ENCODE measurements at places on chromosomes 3 and 15.

GRCh38 chr3:102129760-102130608, 280.7 kb downstream of the NFKBIZ start:
- no peak for DNase-seq

GRCh38 chr3:193095366-193095765, 145.7 kb upstream of the PLAAT1 start:
- peak; percentile 85 for DNase-seq

GRCh38 chr3:8606701-8607231, 37.8 kb downstream of the SSUH2 start:
- DNase-seq = no peak

- no peak for DNase-seq
Observed at GRCh38 chr3:163812006-163812405, 1266.3 kb downstream of the SI start.

DNA sequence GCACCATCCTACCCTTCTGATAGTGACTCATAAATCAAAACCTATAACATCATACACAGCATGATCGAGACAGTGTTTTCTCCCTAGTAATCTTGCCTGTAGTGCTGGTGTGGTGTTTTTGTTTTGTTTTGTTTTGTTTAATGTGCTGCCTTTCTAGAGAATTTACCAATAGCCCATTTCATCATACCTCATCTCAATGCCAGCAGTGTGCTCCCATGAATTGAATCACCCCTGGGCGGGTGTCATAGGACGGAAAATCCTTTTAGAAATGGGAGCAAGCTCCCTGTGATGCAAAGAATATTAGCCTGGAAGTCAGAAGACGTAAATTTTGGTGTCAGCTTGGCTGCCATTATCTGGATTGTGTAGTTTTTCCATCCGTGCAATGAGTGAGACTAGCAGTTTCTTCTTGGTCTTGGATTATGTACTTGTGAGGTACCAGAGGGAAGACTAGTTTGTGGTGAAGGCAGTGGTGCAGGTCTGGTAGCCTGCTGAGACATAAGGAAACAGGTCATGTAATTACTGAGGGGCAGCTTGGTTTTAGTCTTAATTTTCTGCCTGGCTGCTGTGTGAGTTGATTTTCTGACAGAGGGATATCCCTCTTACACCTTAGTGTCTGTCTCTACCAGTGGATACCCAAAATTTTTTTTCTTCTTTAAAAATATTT, 29.9 kb downstream of the IGSF10 start:
- no peak for DNase-seq

- no peak for DNase-seq
Observed at GRCh38 chr15:81322676-81323253, 1.2 kb downstream of the STARD5 start.

GRCh38 chr15:68307131-68307928, 29.8 kb downstream of the FEM1B start:
- DNase-seq = no peak

DNA sequence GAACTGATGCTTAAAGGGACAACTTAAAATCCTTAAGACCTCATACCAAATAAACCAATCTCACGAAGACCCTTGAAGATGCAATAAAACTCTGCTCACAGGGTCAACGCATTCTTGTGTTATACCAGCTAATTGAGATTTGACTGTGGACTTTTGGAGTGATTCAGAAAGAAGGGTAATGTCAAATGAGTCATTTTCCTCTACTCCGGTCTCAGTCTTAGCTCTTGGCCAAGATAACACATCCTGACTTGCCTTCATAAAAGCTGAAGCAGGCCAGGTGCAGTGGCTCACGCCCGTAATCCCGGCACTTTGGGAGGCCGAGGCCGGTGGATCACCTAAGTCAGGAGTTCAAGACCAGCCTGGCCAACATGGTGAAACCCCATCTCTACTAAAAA, 3.8 kb downstream of the PKM start:
- no peak for DNase-seq

DNA sequence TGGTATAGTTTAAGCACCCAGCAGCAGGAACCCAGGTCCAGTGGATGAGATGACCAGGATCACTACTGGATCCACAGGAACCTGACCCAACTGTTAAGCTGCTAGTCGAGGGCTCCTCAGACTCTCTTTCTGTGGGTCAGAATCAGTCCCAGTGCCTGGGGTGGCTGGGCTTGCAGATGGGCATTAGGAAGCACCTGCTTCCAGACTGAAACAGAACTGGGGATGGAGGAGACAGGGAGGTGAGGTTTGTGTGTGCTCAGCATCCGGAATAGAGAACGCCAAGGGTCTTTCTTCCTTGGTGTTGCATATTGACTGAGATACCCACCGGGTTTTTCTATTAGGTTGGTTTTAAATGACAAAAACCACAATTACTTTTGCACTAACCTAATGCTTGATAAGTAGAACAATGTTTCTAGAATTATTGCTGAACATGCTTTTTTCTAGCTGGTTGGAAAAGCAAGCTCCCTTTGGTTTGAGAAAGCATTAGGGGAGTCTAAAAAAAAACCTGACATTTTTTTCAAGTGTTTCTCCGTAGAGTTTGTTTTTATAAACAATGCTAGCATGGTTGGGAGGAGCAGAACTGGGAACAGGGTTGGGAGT, 779 bp downstream of the ST3GAL6 start:
- no peak for DNase-seq

DNA sequence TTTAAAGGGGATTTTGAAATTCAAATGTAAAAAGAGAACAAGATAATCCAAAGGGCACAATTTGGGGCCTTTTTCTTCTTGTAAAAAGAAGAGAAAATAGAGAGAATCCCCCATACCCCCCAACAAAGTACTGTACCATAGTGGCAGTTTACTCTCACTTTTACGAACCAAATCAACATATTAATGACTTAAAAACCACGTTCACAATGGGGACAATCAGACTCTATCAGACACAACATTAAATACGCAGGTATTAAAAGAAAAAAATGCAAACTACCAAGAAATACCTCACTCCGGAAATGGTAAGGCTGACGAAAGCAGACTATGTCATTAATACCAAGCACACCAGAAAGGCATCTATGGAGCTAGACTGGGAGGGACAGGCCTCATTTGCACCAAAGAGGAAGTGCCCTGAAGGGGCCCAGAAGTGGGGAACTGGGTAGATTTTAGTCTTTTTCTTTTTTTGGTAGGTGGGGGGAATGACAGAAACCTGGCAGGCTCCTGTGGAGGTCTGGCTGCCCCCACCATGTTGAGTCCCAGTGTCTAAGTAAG, 134.3 kb downstream of the TIGIT start:
- no peak for DNase-seq

- no peak for DNase-seq
Observed at GRCh38 chr3:118593277-118593670, 441.4 kb downstream of the IGSF11 start.

DNA sequence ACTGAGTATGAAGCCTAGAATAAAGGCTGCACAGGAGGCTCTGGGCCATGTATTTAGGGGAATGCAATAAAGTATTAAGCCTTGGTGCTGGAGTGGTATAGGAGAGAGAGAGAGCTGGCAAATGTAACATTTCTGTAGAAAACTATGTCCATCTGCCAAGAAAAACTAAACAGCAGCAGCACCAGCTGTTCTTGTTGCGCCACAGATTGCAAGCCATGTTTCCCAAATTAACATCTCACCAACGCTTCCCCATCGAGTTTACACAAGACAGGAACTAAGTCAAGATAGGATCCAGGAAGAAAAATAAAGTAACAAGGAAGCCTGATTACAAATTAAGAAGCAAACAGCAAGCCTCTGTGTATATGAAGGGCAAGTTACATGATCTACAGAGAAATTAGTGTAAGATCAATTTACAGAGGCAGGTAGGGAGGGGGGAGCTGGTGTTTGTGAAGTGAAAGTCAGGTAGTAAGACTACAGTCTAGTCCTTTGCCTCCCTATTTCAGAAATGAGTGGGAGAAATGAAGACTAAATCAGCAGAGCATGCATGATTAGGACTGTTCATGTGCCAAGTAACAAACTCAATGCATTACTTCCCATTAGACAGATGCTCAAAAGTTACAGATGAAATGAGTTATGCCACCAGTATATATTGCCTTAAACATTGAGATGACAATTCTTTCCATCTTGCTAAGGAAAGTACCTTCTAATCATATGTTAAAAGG, 900.5 kb downstream of the EPHA3 start:
- peak; percentile 86 for DNase-seq

DNA sequence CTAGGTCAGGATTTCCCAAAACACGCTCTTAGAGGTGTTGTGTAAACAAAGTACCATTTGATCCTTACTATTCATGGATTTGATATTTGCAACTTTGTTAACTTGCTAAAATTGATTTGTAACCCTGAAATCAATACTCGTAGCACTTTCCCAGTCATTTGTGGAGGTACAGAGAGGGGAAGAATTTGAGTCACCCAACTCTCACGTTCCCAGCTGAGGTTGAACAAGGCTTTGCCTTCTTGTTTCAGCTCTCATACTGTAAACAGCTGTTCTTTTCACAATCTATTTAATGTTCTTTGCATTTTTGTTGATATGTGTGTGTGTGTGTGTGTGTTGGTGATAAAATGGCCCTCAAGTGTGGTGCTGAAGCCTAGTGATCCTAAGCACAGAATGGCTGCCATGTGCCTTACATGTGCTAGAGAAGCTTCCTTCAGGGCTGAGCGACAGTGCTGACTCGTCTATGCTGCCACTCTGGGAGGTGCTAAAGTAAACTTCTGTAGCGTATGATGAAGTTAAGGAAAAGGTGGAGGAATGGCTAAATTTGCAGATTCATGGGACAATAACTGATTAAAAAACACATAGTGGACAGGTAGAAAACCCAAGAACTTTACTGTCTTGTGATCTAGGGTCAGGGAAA, 173.2 kb downstream of the APBA2 start:
- DNase-seq = no peak

- DNase-seq = peak; percentile 44
Observed at GRCh38 chr15:78061963-78062427, 15.5 kb downstream of the TBC1D2B start.

DNA sequence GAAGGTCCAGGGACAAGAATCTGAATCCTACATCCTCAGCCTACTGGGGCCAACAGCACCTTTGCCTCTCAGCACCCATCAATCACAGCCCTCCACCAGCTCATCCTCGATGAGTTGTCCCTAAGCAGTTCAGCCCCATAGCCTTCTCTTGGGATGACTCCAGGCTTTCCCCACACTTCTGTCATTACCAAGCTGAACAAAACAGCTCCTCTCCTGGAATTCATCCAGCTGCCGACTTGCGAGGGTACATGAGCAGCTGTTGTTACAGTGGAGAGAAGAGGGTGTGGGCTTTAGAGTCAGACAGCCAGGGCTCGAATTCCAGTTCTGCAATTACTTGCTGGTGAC, 69.0 kb upstream of the THBS1 start:
- no peak for DNase-seq

GRCh38 chr15:95288626-95289025, 1041.9 kb upstream of the NR2F2 start:
- DNase-seq = no peak

DNA sequence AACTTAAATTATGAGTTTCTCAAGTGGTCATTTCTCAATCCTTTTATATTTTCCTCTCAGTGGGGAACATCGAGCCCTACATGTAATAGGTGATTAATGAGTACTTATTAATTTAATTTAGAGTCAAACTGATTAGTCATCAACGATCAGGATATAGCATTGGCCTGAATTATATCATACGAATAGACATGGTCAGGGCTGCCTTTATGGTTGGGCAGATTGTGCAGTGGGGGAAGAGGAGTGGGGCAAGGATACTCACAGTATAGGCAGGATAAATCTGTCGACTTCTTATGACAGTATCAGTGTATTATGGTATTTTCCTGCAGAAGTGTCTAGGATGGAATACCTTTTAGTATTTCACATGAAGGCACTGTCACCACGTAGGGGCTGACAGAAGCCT, 27.0 kb downstream of the C2CD4A start:
- DNase-seq = no peak

GRCh38 chr3:16277471-16277870, 12.5 kb downstream of the OXNAD1 start:
- no peak for DNase-seq

DNA sequence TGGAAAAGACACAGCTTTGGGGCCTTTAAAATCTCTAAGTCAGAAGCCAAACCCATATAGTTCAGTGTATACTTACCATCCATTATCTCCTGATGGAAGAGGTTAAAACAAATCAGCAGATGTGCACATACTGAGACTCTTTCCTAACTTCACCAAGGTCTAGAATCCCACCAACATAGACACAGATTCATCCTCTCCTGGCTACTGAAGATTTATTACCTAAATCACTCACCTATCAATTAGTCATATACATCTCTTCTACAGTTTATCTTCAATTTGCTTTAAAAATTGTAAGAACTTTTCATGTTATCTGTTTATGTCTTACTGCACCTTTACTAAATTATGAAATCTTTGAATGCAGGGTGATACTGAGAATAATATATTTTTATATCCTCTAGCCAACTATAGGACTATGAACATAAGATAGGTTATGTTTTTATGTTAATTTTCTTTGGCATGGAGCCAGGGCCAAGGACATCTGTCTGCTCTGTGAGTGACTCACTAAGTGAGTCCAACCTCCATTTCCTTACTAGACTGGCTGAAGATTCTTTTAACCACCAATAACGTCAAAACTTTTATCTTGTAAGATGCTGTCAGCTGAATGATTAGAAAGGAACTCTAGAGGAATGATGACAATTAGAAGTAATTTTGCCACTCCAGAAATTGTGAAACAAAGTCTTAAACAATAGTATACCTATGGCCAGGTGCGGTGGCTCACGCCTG, 397.6 kb downstream of the FOXP1 start:
- no peak for DNase-seq

DNA sequence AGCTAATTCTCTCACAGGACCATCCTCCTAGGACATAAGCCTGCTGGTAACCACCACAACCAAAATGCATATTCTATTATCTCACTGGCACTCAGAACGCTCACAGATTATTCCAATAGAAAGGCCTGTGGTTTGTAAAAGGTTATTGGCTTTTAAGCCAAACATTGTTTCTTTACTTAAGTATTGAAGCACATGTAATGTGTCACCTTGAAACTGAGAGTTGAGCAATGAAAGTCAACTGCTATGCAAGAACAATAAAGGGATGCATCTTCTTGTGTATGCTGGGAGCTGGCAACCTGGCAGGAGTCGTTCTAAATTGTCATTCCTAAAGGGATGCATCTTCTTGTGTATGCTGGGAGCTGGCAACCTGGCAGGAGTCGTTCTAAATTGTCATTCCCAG, 298.6 kb upstream of the DNAJC19 start:
- DNase-seq = no peak

DNA sequence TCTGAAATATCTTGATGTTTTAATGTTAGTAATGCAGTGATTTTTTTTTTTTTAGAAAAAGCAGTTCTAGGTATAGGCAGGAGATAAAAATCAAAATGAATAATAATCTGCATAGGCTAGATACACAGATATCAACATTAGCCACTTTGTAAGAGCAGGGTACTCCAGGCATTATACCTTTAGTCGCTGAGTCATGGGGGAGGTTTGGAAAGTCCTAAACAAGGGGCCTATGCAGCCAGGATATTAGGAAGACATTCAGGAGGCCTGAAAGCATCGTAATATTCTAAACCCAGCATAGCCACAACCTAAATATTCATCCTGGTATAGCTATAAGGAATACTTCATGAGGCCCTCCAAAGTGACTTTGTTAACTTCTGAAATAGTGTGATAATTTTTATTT, 258.1 kb upstream of the NECTIN3 start:
- no peak for DNase-seq

DNA sequence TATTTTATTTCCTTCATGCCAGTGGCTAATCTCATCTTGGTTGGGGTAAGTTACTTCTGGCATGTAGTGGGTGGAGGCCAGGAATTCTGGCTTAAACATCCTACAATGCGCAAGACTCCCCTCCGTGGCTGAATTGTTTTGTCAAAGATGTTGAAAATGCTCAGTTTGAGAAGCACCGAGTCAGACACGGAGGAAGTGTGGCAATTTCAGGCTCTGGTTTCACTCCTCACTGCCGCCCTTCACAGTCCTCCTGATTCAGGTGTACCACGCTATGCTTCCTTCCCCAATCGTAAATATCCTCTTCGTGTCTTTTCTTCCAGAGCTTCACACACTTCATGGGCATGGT, 150.7 kb downstream of the OPA1 start:
- no peak for DNase-seq

Data from spinal cord (tissue), 10 donors.